ENCODE measurements at places on chromosomes 2 and 18. TPM values are rescaled to one million over a fixed set of nuclear protein-coding genes. Genes with fewer than 3 reads are reported as not detected.

TMEM37 gene
- 4.2 TPM for total RNA-seq

AMER3 gene
- 0.59 TPM for total RNA-seq

PLA2R1 gene
- 0.83 TPM for total RNA-seq

SLC38A11 gene
- not detected for total RNA-seq

FNDC4 gene
- total RNA-seq: 21.5 TPM

COL4A3 gene
- total RNA-seq: 0.64 TPM

Measured in H9 (cell line).